ENCODE measurements at places on chromosomes 2 and 18.

DNA sequence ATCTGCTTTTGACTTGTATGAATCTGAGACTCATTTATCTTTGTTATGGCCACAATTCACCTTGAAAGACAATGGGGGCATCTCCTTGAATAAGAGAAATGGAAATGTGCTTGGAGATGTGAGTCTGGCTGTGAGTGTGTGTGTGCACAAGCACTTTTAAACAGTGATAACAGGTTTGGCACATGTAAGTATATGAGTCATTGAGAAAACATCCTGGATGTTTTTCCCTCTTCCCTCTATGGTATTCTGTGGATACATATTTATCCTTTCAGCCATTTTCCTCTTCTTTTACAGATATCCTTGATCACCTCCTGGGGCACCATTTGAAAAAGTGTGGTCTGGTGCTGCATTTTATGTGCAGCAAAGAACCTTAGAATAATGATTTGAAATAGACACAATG is 317.3 kb upstream of the THUMPD2 start:
- DNase-seq: no peak

- no peak for DNase-seq
Measured at GRCh38 chr2:64186699-64187605, 42.7 kb upstream of the PELI1 start.

GRCh38 chr2:149169656-149170055 is 131.2 kb downstream of the LYPD6B start:
- no peak for DNase-seq

DNA sequence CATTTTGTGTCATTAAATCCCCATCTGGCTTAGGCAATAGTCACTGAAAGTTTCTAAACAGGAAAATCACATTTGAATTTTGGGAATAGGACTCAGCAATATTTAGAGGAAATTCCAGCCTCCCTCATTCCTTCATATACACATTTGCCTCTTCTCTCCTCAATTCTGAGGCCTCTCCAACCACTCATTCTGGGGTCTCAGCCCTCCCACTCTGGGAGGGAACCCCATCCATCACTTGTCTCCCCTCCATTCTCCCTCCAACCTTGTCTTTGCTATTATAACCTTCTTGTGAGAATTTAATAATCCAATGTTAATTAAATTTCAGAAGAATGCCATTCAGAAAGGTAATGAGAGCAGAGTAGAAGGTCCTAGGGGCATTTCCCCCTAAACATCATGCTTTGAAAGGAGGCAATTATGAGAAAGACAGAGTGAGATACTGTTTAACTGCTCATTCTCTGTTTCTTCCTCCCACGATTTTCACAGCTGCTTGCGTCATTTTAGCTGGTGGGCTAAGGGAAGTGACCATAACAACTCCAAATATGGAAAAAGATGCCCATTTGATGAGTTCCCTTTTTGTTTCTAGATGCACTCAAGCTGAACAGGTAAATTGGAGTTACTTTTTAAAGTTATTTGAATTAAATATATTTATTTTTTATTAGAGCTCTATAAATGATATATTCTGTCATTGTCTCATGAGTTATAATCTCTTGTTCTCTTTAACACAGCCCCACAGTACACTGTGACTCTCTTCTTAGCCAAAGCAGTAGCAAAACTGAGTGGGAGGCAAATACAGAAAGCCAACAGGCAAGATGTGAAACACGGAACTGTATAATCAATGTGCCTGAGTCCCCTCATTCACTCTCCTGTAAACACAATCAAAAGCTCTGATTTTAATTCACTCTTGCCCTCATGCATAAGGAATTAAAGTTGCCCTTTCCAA is 135.1 kb downstream of the DLGAP1 start:
- DNase-seq: no peak

DNA sequence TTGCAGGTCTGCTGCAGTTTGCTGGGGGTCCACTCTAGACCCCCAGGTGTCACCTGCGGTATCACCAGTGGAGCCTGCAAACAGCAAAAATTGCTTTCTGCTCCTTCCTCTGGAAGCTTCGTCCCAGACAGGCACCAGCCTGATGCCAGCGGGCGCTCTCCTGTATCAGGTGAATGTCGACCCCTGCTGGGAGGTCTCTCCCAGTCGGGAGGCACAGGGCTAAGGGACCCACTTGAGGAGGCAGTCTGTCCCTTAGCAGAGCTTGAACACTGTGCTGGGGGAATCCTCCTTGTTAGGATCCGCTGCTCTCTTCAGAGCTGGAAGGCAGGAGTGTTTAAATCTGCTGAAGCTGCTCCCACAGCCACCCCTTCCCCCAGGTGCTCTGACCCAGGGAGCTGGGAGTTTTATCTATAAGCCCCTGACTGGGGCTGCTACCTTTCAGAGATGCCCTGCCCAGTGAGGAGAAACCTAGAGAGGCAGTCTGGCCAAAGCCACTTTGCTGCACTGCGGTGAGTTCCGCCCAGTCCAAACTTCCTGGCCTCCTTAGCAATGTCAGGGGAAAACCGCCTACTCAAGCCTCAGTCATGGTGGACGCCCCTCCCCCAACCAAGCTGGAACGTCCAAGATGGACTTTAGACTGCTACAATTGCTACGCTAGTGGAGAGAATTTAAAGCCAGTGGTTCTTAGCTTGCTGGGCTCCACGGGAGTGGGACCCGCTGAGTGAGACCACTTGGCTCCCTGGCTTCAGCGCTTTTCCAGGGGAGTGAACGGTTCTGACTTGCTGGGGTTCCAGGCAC is 652.5 kb downstream of the KCNJ3 start:
- DNase-seq: peak; percentile 16

DNA sequence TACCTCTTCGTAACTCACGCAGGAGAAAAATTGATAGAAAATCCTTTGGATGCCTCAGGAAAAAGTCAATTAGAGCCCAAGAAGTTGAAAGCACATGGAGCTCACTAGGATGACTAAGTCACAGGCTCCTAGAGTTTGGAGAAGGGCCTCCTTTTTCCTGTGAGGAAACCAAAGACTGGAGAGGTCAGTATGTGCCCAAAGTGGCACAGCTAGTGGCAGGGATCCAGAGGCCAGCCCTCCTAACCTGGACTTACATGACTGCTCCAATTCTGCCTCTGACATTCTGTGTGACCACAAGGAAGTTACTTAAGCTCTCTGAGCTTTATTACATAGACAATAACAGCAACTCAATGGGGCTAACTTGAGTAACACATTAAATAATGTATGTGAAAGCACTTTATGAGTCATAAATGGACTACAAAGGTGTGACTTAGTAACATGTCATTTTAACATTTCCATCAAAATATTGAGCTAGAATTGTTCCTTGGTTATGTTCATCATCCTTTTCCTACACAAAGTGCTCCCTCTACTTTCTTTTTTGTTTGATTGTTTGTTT is 91.6 kb downstream of the DHRS9 start:
- DNase-seq: no peak

GRCh38 chr2:18379870-18380269 is 180.6 kb downstream of the RDH14 start:
- DNase-seq: no peak

- DNase-seq: no peak
Measured at GRCh38 chr2:156489750-156490465, 53.7 kb downstream of the GPD2 start.

DNA sequence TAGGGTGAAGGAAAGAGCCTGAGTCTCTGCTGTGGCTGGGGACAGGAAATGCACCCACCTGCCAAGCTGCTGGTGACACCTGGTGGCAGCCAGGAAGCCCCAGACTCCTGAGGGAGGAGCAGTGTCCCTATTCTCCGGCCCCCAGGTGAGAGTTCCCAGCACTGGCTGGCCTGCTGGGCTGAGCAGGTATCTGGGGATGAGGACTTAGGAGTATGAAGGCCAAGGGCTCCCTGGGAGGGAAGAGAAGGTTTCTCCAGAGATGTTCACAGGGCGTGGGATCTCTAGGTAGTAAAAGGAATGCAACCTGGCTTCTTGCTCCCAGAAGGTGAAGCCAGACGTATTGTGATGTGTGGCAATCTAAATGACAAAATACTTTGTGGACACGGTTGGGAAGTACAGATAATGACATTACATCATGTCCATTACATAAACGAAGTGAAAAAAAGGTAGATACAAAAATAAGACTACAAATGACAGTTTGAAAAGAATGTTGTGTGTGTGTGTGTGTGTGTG is 75.8 kb upstream of the SLC1A4 start:
- DNase-seq: no peak
